H7 (cell line): ENCODE measurements at places on chromosomes 5 and 9. TPM values are rescaled to one million over a fixed set of nuclear protein-coding genes. Genes with fewer than 3 reads are reported as not detected.

FGD3 gene
- 1.3 and 2.4 TPM in 2 replicates for total RNA-seq

RMND5B gene
- total RNA-seq, result 38.2 and 51.3 TPM in 2 replicates

FASTKD3 gene
- 15.4 and 16.4 TPM in 2 replicates for total RNA-seq

GRCh38 chr5:96885518-96886338 lies 9.4 kb downstream of the ERAP2 start:
- DNase-seq, result no peak

- DNase-seq, result no peak
Measured at GRCh38 chr9:132184124-132184523, 22.3 kb downstream of the NTNG2 start.

- no peak for DNase-seq
Measured at GRCh38 chr5:14110196-14110595, 32.9 kb upstream of the TRIO start.

GRCh38 chr9:127093319-127094020 lies 29.0 kb downstream of the ANGPTL2 start:
- peak; percentile 64 for DNase-seq

DNA sequence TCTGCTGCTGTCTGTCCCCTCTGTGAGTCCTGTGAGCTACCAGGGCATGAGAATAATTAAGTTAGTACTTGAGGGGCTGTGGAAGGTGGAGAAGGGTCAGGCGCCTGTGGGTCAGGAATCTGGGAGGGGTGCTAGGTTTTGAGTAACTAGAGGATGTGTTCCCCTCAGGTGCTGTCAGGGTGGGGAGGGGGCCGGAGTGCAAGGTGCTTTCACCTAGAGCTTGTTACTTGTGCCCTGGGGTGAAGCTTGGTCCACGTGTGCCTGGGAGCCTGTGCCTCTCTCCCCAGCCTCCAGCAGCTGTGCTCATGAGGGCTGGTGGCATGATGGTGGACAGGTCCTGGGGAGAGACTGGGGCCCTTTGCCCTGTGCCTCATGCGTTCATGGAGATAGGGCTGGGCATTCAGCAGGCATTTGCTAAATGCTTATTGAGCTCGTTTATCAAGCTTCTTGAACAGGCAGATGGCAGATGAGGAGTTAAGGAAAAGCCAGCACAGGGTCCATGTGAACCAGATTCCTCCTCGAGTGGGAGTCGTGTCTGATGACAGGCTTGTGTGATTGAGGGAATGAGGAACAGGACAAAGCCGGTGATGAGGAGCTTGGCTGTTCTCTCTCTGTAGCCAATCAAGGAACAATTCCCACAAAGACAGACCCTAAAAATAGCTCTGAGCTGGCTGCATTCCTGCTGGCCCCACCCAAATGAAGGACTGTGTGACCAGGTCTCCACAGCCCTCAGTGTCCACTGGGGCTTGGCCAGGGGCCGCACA lies 40.9 kb downstream of the CACNA1B start:
- no peak for DNase-seq

GRCh38 chr5:59813761-59814536 lies 79.6 kb downstream of the PDE4D start:
- DNase-seq, result peak; percentile 53

DNA sequence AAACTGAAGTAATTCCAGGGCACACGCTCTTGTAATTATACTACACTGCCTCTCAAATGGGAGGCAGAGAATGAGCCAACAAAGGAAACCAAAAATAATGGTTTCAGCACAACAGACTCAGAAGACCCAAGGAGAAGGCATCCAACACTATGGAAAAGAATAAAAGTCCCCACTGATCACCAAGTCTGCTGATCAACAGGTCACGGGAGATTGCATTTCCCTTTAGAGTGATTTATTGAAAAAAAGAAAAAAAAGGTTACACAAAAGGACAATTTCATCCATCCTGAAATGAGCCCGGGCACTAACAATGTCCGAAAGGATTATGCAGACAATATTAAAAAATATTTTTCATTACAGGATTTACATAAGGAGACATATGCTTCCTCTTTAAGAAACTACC lies 28.8 kb downstream of the MYO10 start:
- DNase-seq, result no peak

GRCh38 chr9:91198405-91198804 lies 163.3 kb downstream of the AUH start:
- DNase-seq, result no peak

GRCh38 chr5:55081541-55081940 lies 20.9 kb upstream of the GZMA start:
- DNase-seq, result no peak
